ENCODE measurements at places on chromosomes 16 and 17. TPM values are rescaled to one million over a fixed set of nuclear protein-coding genes. Genes with fewer than 3 reads are reported as not detected.

DNA sequence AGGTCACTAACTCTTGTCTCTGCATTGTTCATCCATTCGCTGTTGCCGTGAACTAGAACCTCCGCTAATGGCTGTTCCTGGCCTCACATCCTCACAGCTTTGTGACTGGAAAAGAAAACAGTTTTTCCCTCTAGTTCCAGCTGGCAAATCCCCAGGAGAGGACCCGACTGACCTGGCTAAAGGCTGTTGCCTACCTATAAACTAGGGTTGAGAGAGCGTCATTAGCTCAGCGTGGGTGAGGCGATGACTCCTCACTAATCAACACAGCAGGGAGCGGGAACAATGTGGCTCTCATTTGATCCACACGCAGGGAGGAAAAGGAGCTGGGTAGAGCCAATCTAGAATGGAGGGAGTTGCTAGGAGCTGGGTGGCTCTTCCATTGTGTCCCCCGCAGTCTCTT, 282.1 kb upstream of the IRX5 start:
- H3K36me3 ChIP-seq = no peaks in the 10 kb centered on the region
- H3K27ac ChIP-seq = no peak overlapping the region
- H3K4me1 ChIP-seq = no peaks in the 10 kb centered on the region
- no peak for DNase-seq

The AURKB gene
- 2.8 TPM for total RNA-seq

DNA sequence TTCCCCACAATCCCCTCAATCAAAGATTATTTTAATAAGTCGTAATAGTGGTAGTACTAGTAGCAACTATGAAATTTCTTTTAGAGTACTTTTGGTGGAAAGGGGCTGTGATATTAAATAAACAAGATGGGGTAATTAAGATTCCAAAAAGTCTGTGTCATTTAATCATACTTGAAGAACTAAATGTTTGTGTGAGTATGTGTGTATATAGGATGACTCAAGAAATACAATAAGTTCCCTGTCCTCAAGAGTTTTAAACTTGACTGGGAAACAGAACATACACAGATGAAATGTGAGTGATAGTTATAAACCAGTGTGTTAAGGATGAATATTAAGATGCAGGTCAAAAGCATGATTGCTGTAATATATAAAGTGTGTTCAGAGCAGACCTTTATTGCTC, 2.3 kb downstream of the ALDH3A2 start:
- DNase-seq = no peak
- no peaks in the 10 kb centered on the region for H3K27me3 ChIP-seq
- peaks cover 9% of the 10 kb centered on the region for H3K36me3 ChIP-seq
- no peak overlapping the region for H3K27ac ChIP-seq
- H3K4me1 ChIP-seq = peaks cover 18% of the 10 kb centered on the region

GRCh38 chr17:71313866-71314265, 807.0 kb upstream of the SOX9 start:
- H3K4me3 ChIP-seq = no peak overlapping the region
- DNase-seq = no peak

The GPR142 gene
- not detected for total RNA-seq

Data from kidney (tissue), 22 donors.